Foreskin keratinocyte (primary cell): ENCODE measurements at places on chromosomes 5 and 9. TPM values are rescaled to one million over a fixed set of nuclear protein-coding genes. Genes with fewer than 3 reads are reported as not detected.

Gene TSSK1B
- not detected in 2 replicates for polyA plus RNA-seq

GRCh38 chr5:11126844-11127243 lies 365.8 kb upstream of the DAP start:
- DNase-seq = no peak

GRCh38 chr9:137149942-137150616 lies 11.1 kb downstream of the GRIN1 start:
- no peak for DNase-seq

Gene OLFM1
- 0.10 and 0.29 TPM in 2 replicates for polyA plus RNA-seq

- DNase-seq = no peak
Observed at GRCh38 chr5:24855485-24855884, 210.7 kb upstream of the CDH10 start.

Gene BTNL9
- polyA plus RNA-seq = 0.03 TPM in 1 of 2 replicates, not detected in the other
